ENCODE measurements at places on chromosomes 11 and 22.

DNA sequence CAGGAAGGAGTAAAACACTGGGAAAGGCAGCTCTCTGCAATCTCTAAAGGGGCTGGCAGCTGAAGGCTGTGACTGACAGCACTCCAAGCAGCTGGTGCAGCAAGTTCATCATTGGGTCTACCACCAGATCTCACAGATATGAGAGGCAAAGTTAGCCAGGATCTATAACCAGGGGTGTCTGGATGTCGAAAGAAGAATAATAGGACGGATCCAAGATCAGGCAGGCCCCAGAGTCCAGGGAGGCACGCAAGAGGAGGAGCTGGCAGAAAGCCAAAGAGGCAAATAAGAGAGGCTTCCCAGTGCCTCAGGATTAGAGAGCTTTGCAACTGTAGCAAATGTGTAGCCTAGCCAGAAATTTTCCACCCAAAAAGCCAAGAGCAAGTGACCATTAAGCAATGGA, 77.1 kb downstream of the RBMXL2 start:
- DNase-seq: no peak

DNA sequence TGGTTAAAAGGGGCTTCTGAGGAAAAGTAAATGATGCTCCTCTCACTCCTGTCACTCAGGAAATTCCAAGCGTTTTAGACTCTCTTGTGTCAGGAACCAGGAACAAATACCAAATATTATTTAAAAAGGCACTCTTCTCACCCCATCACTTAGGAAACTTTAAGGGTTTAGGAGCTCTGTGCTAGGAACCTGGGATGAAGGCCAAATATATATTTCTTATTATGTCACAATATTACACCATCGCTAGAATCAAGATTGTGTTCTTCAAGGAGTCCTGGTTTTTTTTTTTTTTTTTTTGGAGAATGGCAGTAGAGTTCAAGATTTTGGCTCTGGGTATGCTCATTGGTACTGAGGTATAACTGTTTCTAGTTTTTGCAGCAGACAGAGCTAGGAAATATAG, 79.0 kb upstream of the HEPHL1 start:
- no peak for DNase-seq

DNA sequence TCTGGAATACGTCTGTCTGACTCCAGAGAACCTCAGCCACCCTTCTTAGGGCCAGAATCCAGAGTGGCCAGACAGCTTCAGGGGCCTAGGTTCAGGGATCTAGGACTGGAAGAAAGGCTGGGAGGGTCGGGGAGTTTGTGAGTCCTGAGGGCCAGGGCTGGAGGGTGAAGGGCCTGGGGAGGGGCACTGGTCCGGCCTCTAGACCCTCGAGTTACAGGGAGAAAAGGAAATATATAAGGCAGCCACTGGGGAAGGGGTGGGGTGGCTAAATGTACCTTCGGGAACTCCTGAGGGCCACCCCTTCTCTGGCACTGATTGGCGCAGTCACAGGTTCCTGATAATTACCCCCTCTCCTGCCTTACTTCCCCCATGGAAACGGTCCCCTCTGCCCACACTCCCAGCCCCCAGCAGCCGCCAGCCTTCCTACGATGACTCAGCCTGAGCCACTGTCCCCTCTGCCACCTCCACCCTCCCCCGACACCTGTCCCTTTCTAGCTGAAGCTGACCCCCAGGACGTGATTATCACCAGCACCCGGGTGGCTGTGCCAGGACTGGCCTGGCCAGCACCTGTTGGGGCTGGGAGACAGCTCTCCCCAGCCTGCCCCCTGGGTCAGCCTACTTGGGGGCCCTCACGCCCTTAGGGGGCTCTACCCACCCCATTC, 26.4 kb downstream of the MB start:
- no peak for DNase-seq

DNA sequence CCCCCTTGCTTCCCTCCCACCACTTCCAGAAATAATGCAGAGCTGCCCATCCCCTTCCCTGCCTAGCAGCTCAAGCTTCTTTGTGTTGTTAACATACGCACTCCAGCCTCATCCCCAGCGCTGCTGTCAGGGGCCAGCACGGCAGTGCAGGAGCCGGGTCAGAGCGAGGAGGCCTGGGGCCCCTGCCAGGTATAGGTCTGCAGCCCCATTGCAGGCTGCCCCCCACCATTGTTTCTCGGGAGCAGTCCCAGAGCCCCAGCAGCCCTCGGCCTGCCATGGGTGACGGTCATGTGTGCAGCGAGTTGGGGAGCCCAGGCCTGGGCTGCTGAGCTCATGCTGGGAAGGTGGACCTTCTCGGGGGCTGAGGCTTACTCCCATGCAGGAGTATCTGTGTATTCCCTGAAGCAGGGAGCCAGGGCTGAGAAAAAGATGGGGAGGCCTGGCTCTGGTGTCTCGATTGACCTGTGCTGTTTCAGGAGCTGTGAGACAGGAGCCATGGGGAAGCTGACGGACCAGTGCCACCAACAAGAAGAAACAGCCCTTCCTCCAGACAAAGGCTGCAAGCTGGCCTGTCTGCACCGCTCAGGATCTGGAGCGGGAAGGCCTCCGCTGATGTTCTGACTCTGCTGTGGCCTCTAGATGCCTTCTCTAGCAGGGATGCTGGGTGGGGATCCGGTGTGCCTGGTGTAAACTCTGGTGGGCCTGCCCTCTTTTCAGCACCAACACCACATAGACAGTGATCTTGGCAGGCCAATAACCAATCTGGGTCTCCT, 220.5 kb upstream of the B3GAT1 start:
- DNase-seq: no peak

- no peak for DNase-seq
Observed at GRCh38 chr11:108939135-108939534, 274.3 kb downstream of the DDX10 start.

GRCh38 chr22:50525858-50526107, 385 bp upstream of the SCO2 start:
- DNase-seq: no peak

DNA sequence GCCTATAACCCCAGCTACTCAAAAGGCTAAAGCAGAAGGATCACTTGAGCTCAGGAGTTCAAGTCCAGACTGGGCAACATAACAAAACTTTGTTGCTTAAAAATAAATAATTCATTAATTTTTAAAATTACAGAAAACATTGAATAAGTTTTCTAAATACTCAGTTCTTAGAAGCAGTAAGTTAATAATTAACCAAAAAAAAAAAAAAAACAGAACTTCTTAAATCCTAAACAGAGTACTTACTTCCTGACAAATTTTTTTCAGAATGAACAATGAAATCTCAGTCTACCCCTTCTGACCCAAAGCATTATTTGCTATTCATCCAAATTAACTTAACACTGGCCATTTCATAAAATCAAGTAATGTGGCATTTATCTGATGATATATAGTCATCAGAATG, 65.4 kb upstream of the ARHGAP32 start:
- DNase-seq: no peak

DNA sequence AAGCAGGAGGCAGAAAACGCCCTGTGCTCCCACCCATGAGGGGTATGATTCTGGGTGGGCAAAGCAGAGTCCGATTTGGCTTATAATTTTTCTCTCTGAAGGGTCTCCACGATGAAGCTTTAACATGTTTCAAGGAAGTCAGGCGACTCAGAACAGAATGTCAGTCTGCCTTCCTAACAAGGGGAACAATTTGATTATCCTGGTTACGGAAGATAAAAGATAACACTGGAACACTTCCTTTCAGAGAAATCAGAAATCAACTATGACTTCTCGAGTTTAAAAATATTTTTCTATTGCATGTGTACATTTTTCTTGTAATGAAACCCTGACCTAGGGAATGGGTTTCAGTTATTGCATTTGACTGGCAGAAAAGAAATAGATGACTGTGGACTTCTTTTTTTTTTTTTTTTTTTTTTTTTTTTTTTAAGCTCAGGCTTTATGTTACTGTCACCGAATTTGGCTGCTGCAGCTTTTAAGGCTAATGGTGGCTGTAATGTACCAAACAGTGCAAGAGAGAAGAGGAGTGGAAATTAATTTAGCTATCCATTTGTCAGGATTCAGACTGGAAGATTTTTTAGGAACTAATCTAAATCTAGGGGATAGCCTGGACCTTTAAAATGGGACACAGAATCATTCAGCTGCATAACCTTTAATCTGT, 297.7 kb downstream of the CADM1 start:
- DNase-seq: no peak

GRCh38 chr11:686451-687243, 8.4 kb downstream of the DEAF1 start:
- no peak for DNase-seq

GRCh38 chr11:92477686-92478085, 253.1 kb downstream of the FAT3 start:
- DNase-seq: no peak

GRCh38 chr11:100827934-100828661, 141.0 kb downstream of the ARHGAP42 start:
- DNase-seq: peak; percentile 52

DNA sequence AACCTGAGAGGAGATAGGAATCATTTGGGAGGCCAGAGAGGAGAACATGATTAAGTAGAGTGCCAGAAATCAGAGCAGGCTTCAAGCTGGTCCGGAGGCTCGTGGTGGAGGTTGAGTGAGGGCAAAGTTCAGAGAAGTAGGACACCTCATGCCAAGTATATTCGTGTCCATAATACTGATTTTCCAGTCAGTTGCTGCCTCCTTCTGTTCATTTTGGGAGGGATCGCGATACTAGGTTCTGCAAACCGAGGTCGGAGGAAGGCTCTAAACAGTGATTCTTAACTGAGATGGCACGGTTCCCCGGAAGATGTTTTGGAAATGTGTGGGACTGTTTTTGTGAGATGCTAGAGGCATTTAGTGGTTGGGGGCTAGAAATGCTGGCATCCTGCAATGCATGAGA, 13.6 kb upstream of the CD3E start:
- DNase-seq: peak; percentile 60

- no peak for DNase-seq
Observed at GRCh38 chr11:15108592-15109130, 6.1 kb upstream of the INSC start.

GRCh38 chr11:117929916-117930570, 841 bp upstream of the TMPRSS13 start:
- DNase-seq: no peak

DNA sequence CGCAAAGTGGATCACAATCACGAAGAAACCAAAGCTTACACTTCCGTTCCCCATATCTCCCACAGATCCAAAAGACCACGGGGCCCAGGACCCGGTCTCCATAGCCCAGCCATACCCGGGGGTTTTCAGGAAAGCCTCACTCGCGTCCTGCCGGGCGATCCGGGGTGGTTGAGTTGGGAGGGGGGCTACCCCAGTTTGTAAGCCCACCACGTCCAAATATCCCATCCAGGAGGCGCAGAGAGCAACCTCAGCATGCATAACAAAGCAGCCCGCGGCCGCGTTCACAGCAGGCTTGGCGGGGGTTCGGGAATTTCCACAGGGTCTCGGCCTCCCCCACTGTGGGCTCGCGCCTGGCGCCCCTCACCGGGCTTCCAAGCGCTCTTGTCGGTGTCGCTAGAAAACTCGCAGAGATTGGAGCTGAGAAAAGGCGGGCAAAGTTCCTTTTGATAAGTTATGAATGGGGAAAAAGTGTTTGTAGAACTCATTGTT, 9.5 kb downstream of the SDF2L1 start:
- no peak for DNase-seq

DNA sequence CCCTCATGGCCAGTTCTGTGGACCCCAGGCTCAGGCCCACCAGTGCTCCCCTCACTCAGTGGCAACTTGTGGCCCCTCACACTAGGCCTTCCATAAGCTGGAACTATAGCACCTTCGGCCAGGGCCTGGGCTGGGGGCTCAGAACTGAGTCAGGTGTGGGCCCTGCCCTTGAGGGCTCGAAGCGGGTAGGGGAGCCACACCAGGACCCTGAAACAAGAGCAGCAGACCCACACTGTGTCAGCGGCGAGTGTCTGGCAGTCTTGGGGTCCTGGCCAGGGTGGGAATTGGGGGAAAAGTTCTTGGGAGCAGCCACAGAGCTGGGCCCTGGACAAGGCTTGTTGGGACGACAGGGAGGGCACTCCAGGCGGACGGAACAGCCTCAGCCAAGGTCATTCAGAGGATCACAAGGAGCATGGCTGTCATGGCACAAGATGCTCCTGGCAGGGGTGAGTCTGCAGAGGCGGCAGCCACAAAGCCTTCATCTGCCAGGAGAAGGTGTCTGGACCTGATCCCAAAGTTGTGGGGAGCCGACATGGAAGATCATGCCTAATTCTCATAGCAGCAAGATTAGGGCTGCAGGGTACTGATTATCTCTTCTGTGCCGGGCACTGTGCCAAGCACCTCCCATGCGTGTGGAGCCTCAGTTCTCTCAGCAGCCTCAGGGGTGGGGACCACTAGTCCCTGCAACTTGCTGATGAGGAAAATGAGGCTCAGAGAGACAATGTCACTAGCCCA, 50.7 kb downstream of the SHISAL1 start:
- no peak for DNase-seq

DNA sequence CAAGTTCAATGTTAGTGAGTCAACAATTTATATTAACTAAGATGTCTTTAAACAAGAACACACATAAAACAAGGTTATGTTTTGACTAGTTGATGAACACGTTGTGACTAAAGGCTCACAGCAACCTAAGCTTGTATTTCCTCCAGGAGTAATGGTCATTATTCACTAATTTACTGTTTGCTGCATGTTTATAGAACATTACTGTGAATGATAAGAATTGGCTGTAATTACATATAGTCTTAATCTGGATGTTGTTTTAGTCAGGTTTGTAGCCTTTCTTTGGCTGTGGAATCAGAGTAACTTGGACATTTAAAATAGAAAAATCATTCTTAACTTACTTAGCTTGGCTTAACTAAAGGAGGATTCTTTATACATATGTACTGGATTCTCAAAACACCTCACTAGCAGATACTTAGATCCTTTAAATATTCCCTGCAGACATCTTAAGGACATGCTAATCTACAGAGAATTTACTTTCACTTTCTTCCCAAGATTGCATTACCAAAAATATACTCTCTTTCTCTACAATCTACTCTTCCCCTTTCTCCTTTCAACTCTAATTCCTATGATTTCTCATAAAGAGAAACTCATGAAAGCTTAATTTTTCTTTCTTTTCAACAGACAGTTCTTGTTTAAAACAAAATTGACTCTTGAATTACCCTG, 319.7 kb upstream of the CTSC start:
- DNase-seq: no peak

GRCh38 chr11:134181707-134182106, 42.1 kb downstream of the NCAPD3 start:
- DNase-seq: no peak

DNA sequence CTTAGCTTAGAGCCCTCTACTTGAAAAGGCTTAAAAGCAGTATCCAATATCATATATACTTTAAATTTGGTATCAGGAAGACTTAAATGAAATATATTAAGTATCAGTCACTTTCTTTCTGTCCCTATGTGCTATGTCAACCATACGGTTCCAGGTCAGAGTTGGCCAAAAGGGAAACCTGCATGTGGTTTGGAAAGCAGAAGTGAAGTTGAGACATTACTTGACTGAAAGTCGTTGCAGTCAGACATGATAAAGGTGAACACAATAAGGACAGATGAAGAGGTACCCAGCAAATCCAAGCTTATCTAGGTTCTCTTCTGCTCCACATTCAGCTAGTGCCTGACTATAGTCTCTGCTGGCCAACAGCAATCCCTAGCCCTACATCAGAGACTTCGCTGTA, 336.8 kb downstream of the KCNA4 start:
- no peak for DNase-seq

Measured in large intestine (tissue), 12 donors.